ENCODE measurements at places on chromosomes 13 and 19.

DNA sequence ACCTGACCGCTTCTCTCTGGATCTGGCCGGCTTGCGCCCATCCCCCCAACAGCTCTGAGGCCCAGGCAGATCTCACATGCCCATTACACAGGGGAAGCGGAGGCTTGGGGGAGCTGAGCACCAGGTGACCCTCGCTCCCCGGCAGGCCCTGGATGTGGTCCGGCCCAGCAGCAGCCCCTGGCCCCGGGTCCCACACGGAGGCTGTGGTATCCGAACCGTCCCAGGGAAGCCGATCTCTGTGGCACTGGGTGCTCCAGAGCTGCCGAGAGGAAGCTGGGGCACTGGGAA lies 27.7 kb downstream of the SBNO2 start:
- no peak for DNase-seq

DNA sequence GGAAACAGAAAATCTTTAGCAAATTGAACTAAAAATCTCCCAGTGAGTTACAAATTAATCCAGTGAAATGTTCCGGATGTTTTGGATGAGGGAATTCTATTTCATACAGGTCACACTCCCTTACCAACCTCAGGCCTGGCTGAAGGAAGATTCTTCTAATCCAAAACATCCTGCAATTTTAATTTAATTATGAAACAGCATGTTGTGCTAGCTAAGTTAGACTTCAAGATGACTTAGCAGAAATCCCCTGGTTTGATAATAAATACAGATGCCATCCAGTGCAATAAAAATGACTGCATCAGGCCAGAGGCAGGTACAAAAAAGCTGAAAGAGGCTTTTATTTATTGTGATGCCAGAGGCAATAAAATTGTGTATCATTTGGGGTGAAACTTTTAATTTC lies 96.7 kb upstream of the CLDN10 start:
- no peak for DNase-seq

DNA sequence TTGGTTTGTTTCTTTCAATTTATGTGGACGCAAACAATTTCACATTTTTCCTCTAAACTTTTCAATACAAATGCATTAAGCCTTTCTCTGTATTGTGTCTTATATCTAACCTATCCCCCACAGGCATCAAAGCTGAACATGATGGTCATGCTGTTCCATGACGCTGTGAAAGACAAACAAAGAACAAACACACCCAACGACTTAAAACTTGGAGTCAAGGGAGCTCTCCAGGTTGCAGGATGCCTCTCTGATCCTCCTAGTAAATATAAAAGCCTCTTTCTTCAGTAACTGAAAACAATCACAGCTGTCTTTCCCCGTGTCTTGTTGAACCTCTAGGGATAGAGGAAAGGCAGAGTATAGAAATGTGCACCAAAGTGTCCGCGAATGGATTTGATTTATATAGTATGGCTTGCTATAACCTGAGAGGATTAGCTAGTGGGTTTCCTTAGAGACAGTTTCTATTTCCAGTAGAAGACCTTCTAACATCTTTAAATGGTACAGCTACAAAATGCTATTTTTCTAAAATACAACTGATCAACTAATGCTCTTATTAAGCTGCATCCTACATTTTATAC lies 43.1 kb downstream of the PCDH9 start:
- DNase-seq, result no peak

GRCh38 chr13:34779171-34779570 lies 162.9 kb upstream of the NBEA start:
- DNase-seq, result no peak

DNA sequence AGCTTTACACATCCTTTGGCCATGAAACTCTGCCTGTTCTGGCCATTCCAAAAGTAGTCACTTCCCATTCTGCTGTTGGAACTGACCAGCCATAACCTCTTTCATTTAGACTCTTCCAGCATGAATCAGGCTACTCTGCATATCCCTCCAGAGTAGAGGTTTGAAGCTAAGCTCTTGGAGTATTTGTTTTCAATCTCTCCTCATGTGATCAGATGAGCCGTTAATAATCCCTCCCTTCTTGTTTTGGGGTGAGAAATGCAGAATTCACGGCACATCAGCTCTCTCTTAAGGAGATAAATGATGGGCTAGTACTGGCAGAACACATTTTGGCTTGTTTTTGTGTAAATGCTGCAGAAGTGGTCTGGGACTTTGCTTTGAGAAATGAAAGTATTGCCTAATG lies 519.9 kb downstream of the PCDH17 start:
- no peak for DNase-seq

DNA sequence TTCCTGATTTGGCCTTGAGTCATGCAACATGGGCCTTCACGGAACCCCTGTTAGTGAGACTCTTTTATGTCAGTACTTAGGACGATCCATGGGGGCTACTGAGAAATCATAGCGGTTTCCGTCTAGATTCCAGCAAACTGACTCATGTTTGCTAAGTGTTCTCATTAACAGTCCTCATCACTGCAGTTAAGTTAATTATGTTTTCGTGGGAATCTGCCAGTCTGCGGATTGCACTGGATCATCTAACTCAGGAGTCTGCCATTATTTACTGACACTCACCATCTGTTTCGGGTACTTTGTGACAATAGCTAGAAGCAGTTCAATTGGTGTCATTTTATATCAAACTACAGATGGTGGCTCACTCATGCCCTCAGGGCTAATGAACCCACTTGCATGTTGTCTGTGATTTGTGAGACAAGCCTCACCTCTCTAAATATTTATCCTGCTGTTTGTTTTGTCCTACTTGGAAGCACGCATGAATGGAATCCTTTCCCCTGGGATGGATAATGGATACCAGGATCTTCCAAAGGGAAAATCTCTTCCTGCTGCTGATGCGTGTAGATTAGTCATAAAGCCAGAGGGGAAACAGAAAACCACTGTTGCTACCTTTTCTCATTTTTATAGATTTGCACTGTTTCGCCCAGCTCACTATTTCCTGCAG lies 61.8 kb downstream of the RAB20 start:
- DNase-seq, result no peak

DNA sequence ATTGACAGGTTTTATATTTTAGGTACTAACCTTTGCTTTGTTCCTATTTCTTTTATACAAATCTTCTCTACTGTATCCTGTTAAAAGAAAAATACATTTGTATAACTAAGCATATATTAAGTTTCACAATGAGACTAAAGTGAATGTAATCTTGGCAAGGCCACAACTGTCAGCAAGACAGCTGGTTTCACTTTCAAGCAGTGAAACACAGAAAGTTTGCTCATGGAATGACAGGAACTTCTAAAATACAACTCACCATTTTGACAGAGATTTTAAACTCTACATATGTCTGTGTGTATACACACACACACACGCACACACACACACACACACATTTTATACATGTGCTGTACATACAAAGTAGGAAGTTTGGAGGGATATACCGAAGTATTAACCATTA lies 53.3 kb downstream of the PARP4 start:
- DNase-seq, result peak; percentile 74

GRCh38 chr13:48302871-48303358 lies 636 bp upstream of the RB1 start:
- DNase-seq, result no peak

GRCh38 chr19:54650108-54650655 lies 12.6 kb upstream of the LILRB4 start:
- no peak for DNase-seq

DNA sequence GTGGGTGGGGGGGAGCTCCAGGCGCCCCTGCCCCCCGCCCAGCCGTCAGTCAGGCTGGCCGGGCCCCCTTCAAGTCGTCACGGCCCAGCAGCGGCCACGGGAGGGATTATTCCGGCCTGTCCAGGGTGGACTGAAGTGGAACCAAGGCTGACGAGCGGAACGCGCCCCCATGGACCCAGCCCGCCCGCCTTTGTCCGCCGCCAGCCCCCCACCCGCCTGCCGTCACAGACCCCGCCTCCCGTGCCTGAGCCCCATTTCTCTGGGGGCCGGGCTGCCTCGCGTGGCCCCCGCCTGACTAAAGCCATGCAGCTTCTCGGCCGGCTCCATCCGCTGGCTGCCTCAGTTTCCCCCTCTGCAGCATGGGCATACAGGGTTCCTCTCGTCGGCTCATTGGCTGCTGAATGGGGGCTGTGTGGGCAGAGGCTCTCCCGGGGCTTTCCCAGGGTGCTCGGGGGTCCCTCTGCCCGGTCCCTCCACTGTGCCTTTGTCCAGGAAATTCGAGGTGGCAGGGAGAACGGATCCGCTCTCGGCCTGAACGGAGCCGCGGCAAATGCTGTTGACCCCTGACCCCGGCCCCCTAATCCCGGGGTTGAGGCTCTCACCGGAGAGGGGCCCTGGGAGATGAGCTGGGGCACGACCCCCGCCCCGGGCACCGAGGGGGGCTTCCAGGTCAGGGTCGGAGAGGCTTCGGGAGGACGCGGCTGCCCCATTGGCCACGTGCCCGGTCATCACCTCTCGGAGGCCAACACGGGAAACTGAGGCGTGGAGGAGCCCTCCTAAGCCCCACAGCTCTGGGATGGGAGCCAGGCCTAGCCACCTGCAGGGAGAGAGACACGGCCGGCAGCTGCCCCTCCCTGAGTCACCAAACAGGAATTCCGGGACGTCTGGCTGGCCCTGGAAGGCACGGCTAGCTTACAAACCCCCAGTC lies 27.4 kb downstream of the EFNA2 start:
- no peak for DNase-seq

DNA sequence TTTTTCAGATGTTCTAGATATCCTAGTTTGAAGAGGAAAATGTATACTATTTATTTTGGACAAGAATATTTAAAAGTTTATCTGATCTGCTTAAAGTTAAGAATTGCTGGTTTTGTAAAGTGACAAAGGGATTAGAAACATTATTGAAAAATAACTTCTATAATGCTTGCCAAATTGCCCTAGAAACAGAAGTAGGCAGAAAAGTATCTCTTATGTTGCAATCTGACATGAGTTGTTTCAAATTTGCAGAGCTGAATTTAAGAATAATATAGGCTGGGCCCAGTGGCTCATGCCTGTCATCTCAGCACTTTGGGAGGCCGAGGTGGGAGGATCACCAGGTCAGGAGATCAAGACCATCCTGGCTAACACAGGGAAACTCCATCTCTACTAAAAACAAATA lies 777.1 kb downstream of the LIG4 start:
- no peak for DNase-seq

DNA sequence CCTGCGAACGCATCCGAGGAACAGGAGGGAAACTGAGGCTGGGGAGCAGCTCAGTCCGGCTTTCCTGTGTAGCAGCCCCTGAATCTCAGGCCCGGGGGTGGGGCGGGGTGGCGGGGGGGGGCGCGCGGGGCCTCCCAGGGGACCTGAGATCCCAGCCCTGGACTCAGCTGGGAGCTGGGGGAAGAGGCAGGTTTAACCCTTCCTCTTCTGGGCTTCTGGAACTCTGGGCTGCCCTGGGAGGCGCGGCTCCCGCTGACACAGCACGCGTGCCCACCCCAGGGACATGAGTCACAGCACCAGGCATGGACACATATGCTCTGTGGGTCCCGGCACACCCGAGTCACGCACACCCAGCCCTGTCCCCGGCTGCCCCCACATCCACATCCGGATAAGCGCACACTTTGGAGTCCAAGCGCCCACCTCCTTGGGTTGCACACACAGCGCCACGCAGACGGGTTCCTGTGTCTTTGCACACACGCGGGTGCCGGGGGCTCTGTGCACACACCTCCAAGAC lies 3.5 kb upstream of the CIRBP start:
- DNase-seq, result no peak

DNA sequence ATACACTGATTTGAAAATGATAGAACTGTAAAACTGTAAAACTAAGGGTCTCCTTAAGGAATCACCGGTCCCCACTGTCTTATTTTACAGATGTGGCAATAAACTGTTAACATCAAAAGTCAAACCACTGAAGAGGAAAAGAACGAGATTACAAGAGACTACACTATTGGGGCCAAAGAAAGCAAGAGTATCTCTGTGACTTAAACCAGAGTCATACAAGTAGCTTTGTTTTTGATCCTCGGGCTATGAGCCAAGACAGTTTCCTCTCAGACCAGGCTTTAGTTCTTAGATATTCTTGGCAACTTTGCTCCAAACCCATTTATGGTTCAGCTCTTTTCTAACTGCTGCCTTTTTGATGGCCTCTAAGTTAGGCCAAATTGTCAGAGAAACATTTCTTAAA lies 113.8 kb downstream of the TBC1D4 start:
- DNase-seq, result no peak

GRCh38 chr13:42715909-42716308 lies 65.5 kb upstream of the FAM216B start:
- no peak for DNase-seq

DNA sequence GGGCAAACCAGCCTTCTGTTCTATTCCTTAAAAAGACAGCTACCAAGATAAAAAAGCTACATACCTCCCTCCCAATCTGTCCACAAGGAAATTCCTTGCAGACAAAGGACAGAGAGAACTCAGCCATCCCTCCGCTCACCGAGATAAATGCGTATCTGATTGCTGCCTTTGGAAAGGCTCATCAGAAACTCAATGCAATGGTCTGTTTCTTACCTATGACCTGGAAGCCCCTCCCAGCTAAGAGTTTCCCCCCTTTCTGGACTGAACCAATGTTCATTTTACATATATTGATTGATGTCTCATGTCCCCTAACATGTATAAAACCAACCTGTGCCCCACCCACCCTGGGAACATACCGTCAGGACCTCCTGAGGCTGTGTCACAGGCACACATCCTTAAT lies 11.6 kb downstream of the BTBD2 start:
- no peak for DNase-seq

DNA sequence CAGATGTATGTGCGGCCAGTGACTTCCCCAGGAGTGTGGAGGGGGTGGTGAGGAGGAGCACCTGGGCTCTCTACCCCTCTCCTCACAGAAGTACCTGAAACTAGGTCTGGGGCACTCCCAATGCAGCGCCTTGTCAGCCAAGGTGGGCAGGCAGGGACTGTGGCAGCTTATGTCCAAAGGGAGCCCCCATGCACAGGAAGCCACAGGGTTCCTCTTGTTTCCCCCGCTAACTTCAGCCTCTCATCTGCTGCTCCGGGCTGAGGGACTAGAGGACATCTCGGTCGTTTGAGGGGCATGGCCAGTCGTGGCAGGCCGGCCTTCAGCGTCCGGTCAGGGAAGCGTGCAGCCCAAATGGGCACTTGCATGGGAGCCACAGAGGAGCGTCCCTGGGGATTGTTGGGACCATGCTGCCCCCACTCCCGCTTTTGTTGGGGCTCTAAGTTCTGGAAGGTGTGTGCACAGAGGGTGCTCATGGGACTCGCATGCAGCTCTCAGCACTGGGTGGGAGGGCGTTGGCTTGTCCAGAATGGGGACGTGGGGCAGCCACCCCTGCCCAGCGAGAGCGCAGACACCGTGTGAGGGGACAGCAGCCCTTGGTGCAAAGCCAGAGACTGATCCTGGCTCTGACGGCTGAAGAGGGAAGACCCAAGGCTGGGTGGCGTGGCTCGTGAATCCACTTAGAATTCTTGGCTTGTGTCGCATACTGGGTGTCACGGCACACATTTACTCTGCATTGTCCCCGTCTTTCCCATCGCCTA lies 16.6 kb upstream of the NPAS1 start:
- no peak for DNase-seq
